ENCODE measurements at places on chromosomes 11 and 22.
A peak's percentile ranks its signal among the peaks of the same experiment; 100 is the strongest.

GRCh38 chr11:122112470-122113365 lies 3.3 kb downstream of the BLID start:
- no peak for DNase-seq

DNA sequence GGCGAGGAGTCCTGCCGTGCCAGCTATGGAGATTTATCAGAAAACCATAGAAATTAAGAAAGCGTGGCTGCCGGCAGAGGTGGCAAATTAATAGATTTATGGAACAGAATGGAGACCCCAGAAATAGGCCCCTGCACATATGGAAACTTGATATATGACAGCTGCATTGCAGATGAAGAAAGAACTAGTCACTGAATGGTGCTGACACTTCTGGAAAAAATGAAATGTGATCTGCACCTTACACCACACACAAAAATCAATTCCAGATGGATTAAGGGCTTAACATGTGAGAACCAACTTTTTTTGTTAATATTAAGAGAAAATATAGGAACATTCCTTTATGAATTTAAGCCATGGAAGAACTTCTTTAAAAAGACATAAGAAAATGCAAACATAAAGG lies 40.3 kb upstream of the TSKU start:
- no peak for DNase-seq

- no peak for DNase-seq
Observed at GRCh38 chr22:33625959-33626358, 294.3 kb downstream of the LARGE1 start.

DNA sequence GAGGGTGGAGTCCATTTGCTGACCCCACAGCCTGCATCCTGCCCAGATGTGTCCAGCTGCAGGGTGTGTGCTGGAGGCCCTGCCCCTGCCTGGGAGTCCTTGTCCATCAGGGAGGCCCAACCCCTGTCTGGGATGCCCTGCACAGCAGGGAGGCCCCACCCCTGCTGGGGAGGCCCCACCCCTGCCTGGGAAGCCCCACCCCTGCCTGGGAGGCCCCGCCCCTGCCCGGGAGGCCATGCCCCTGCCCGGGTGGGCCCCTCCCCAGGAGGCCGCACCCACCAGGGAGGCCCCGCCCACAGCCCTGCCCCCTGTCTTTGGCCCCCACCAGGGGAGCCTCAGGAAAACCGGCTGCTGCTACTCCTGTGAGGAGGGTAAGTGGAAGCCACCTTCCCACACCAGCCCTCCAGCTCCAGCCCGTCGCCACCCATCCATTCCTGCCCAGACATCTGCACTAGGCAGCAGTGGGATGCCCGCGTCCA lies 37.2 kb downstream of the MUC5B start:
- peak; percentile 44 for DNase-seq

DNA sequence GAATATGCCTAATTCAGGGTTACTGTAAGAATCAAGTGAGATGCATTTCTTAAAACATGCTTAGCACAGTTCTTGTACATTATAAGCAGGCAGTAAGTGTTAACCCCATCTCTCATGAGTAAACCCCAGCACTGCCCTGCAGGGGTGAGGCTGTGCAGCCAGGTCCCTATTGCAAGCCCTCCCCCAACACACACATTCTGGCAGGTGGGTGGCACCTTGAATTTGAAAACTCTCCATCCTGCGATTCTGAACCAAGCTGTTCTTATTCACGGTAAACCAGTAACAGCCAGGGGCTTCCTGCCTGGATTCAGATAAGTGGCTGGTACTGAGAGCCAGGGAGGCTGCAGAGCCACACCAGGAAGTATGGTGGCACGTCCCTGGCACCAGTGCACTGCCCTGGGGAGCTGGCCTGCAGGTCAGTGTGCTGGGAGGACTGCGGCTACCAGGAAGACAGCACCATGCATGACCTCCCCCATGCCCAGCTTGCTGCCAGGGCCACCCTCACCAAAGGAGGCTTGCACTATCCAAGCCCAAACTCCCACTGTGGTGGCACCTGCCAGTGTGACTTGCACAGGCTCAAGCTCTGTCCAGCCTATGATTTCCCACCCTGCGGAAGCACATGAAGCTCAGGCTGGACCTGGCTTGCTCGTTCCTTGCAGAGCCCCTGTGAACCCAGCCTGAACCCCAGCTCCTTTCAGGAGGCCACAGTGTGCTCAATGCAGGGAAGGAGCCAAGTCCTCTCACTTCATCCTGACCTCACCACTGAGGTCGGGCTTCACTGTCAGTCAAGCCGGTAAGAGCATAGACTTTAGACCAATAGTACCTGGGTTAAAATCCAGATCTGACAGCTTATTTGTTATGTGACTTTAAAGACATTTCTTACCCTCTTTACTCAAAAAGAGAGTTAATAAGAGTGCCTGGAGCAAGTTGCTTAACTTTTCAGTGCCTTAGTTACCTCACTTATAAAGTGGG lies 88.1 kb downstream of the MICAL2 start:
- DNase-seq: no peak

- no peak for DNase-seq
Observed at GRCh38 chr11:116481126-116481675, 291.6 kb downstream of the BUD13 start.

GRCh38 chr11:68328374-68329091 lies 16.1 kb downstream of the LRP5 start:
- peak; percentile 63 for DNase-seq

- no peak for DNase-seq
Observed at GRCh38 chr11:37630866-37631265, 1032.8 kb upstream of the RAG2 start.

DNA sequence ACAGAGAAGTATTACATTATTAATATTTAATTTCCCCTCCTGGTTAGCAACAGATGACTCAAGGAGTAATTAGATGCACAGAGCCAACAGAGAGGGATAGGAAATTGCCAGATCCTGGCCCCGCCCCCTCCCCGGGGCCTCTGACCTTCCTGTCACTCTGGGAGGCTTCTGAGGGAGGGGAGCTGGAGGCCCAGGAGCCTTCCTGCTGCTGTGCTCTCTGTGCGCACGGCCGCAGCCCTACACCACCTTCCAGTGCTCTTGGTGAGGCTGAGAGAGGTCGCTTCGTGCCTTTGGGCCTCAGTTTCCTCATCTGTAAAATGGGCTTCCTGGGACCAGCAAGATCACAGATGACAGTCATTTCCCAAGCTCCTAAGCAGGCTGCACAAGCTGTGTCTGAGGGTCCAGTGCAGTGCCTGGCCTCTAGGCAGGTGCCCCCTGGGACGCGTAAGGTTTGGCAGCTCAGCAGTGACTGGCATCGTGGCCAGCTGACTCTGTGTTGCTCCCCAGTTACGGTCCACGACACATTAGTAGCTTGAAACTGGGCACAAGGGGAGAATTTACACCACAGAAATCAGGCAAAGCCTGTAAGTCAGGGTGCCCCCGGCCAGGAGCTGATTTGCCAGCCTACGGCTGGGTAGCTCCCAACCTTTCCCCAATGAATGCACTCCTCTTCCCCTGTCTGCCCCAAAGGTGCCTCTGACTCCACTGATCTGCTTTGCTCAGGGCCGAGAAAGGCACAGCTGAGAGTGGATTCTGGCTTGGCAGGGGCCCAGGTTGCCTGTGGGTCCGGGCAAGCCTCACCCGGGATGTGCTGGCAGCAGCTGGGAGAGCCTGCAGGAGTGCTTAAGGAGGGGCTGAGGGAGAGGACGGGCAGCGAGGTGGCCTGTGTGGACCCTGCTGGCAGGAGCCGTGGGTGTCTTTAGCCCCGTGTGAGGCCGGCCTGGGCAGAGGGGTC lies 2.3 kb downstream of the ADORA2A start:
- no peak for DNase-seq

DNA sequence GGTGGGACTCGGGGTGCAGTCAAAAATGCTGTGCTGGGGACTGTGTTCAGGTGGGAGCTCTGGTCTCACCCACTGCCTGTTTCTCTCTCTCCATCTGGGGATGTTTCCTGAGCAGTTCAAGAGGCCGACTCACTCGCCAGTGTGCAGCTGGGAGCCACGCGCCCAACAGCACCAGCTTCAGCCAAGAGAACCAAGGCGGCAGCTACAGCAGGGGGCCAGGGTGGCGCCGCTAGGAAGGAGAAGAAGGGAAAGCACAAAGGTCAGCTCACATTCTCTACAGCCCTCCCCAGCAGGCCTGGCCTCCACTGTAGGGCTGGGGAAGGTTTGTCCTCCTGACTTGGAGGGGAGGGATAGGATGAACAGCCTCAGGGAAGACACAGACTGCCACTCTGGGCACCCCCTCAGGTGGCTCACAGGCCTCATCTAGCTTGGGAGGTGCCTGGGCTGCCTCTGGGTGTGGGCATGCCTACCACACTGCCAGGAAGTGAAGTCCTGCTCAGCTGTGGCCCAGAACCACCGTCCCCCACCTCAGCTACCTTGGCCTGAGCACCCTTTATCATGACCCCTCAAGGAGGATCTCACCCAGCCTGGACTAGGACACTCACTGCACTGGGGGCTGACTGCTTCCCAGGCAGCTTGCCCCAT lies 13.0 kb downstream of the TUB start:
- no peak for DNase-seq

GRCh38 chr11:37951996-37952395 lies 1354.0 kb upstream of the RAG2 start:
- no peak for DNase-seq
